NCI-H2029 (cell line): ENCODE measurements at places on chromosomes 5 and 9.

- no peak for DNase-seq
Measured at GRCh38 chr9:121288673-121289025, 20.7 kb downstream of the GSN start.

DNA sequence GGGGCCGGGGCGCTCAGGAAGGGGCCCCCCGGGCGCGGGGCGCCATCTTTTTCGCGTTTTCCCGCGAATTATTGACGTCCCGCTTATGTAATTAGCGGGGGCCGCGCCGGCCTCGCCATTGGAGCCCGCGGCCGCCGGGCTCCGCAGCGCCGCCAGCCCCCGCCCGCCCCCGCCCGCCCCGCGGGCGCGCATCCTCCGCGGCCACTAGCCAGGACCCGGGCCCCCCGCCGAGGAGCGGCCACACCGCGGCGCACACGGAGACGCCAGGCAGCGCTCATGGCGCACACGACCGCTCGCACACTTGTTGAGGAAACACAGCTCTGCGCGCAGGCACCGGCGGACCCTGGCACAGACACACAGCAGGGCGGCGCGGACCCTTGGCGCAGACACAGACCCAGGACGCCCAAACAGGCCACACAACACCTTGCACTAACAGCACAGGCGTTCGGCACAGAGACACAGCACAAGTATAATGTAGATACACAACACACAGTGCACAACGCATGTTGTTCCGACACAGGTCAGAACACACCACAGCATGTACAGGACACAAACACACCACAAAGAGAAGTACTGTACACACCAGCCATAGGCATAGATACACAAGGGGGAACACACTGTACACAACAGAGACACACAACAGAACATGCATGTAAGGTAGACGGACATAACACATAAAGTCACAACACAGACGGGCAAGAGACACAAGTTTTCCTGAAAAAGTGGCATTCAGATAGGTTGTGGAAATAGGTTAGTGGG is 467 bp upstream of the PHF19 start:
- DNase-seq, result peak; percentile 91

- no peak for DNase-seq
Measured at GRCh38 chr9:132644251-132644650, 25.5 kb downstream of the DDX31 start.

- DNase-seq, result no peak
Measured at GRCh38 chr5:72284559-72285423, 35.2 kb downstream of the MRPS27 start.

DNA sequence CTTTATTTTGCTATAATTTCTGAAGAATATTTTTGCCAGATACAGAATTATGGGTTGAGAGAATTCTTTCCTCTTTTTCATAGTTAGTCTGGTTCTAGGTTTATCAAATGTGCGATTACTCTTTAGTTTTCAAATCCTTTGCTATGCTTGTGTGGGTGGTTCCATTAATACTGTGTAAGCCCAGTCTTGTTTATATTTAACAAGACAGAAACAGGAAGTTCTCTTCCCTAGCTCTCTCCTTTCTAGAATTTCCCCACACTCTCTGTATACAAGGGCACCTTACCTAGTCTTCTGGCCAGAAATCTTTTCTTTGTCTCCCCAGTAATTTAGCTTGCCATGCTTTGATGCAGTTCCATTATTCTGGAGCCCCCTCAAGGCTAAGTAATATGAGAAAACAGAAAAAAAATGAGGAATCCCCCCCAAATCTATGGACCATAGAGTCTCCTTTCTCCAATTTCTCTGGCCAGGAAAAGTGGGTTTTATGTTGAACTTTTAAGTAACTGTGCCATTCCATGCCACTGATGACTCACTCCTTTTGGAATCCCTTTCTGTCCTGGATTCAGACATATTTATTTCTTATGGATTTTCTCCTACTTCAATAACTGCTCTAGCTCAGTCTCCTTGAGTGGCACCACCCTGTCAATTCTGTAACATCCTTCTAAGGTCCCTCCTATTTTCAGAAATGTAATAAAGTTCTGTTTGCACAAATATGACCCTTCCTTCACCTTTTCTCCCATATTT is 1714.1 kb downstream of the EFNA5 start:
- DNase-seq, result no peak

DNA sequence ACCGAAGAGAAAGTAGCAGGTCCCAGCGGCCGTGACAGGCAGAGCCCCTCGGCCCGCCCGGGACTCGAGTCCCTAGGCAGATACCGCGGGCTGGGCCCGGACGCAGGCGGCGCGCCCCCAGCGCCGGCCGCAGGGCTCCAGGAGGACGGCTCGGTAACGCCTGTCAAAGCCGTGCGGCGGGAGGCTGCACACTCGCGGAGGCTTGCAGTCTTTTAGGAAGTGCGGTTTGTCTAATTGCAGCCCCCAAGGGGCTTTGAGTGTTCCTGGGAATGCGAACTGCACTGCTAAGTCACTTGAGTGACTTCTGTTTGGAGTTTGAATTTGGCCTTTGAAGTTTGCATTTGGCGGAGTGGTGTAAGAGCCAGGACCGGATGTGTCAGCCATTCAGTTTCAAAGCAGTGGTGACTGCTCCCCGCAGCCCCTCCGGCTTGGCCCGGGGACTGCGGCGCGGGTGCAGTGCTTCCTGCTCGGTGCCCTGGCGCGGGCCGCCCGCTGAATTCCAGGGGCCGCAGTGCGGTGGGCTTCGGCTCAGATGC is 1.3 kb downstream of the MAP3K1 start:
- peak; percentile 24 for DNase-seq

GRCh38 chr9:131179561-131180219 is 54.3 kb downstream of the NUP214 start:
- DNase-seq, result no peak

DNA sequence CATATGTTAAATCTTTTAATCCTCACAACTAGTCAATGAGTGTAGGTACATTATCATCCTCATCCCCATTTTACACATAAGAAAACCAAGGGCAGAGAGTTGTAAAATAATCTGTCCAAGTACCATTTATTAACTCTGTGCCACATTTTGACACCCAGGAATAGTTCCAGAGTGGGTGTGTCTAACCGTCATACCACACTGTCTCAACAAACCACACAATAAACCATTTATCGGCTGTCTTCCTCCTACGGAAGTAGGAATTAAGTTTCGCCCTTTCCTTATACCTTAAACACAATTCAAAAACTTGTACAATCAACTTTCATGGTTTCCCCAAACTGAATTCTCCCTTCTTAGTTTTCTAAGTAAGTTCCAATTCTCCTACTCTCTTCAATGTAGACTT is 11.4 kb downstream of the AP3B1 start:
- DNase-seq, result no peak

DNA sequence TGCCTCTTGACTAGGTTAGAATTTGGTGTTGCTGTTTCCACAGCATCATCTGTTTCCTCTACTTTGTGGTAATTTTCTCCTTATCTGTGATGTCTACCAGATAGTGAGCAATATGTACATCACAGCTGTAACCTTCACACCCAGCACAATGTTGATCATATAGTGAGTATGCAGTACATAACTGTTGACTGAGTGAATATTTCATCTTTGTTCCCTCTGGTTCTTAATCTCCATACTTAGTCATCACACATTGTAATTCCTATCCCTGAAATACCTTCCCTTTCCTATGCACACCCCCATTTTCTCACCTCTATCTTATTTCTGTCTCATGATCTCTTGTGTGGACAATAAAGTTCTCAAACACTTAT is 115.9 kb downstream of the KIF4B start:
- no peak for DNase-seq

DNA sequence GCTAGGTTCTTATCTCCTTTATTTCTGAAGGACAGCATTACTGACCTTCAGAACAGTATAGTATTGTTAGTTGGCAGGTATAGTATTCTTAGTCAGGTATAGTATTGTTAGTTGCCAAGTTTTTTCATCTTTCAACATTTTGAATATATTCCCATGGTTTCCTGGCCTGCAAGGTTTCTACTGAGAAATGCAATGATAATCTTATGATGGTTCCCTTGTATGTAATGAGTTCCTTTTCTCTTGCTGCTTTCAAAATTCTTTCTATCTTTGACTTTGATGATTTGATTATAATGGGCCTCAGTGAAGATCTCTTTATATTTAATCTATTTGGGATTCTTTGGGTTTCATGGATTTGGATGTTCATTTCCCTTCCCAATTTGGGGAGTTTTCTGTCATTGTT is 12.4 kb upstream of the HSDL2 start:
- DNase-seq, result no peak

DNA sequence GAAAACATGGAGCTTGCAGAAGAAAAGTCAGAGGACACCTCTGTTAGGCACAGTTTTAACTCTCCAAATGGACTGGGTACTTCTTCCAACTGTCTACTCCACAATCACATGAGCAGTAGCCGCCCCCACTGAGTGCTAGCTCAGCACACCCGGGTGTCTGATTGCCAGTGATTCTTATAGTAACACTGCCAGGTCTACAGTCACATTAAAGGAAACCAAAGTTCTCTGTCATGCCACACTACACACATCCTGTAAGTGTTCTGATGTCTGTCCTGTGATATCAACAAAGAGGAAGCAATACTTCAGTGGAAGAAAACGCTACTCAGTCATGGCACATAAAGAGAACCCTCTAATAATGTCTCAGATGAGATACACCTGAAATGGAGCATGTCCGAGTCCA is at the start of gene HAVCR2:
HAVCR2 (minus strand) TSS at position 69 of the 400 bp plus-strand sequence; CDS start at position 8, 61 bp downstream.
- DNase-seq, result no peak

- no peak for DNase-seq
Measured at GRCh38 chr5:150130493-150130922, 25.1 kb downstream of the PDGFRB start.

GRCh38 chr5:68015381-68016302 is 199.9 kb upstream of the PIK3R1 start:
- DNase-seq, result no peak

- DNase-seq, result no peak
Measured at GRCh38 chr5:30574761-30575160, 618.7 kb upstream of the CDH6 start.

DNA sequence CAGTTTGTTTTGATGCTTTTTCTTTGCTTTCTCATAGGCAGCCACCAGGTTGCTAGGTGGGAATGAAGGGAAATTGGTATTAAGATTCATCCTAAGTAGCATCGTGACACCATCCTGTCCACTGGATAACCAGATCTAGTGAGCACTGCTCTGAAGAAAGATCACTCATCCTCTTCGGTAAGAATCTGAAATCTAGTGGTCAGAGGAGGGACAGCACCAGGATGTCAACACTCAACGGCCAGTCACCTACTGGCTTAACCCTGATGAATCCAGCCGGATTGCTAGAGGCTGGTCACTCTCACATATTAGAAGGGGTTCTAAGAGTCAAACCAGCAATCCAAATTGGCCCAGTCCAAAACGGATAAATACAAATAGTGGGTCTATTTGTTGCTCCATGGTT is 50.8 kb downstream of the DCP2 start:
- no peak for DNase-seq

DNA sequence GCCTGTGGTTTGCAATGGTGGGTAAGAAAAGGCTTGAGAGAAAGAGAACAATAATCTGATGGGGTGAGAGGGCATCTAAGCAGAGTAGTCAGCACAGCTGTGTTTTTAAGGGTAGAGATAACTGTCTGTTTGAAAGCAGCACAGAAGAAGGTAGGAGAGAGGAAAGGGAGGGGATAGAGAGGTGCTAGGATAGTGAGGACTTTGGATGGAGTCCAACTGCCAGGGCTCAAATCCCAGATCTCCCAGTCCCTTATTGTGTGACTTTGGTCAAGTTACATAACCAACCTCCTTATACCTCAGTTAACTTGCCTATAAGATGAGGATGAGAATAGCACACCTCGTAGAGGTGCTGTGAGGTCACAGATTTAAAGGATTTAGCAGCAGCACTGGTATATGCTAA is 55.6 kb downstream of the GPR21 start:
- DNase-seq, result no peak
